ENCODE measurements at places on chromosomes 1 and 21.

DNA sequence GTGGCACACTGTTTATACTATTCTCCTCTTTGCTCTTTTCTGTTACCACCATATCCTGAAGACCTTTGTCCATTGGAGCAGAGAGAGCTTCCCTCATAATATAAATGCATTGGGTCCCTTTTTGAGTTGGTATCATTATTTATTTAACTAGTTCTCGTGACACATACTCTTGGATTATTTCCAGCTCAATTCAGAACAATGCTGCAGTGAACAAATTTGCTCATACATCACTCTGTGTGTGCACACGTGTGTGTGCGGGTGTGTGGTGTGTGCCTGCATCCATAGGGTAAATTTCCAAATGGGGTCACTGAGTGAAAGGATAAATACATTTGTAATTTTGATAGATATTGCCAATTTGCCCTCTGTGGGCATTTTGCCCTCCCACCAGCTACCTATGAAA lies 5.8 kb downstream of the PLA2G2A start:
- DNase-seq = no peak

- no peak for DNase-seq
Observed at GRCh38 chr21:24110846-24111245, 1496.4 kb downstream of the MRPL39 start.

DNA sequence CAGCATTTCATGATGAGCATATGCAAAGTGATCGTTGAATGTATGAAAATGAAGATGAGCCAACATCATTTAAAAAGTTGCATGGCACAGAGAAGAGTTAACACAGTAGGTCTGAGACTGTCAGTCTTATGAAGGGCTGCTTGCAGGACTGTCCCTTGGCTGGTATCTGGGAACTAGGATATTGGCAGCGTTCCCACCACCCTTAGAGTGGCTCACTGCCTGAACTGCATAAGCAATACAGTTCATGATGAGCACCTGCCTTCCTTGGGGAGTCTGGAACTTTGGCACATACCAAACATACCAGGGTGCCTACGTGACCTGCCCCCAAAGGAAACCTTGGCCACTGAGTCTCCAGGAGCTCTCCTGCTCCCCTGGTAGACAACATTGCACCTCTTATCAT lies 161.8 kb downstream of the DSCAM start:
- no peak for DNase-seq

DNA sequence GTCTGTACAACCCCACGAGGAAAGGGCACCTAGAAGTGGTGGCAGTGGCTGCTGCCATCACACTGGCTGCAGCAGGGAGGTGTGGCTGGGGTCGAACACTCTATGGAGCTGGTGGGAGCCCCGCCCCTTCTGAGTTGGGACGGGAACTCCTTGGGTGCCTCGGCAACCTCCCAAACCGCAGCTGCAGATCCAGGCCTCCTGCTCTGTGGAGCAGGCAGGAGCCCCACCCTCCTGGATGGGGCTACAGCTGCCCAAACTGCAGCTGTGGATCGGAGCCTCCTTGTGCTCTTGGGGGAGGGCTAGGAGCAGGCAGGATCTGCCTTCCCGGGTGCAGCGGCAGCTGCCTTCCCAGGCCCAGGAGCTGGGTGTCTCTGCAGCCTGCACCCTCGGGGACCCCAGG lies 38.9 kb upstream of the TARDBP start:
- no peak for DNase-seq

Data from suppressor macrophage treated with lipopolysaccharide for 4 hours (primary cell).